Mesothelial cell of epicardium (in vitro differentiated cells): ENCODE measurements at places on chromosomes 6 and 20.
A peak's percentile ranks its signal among the peaks of the same experiment; 100 is the strongest.

DNA sequence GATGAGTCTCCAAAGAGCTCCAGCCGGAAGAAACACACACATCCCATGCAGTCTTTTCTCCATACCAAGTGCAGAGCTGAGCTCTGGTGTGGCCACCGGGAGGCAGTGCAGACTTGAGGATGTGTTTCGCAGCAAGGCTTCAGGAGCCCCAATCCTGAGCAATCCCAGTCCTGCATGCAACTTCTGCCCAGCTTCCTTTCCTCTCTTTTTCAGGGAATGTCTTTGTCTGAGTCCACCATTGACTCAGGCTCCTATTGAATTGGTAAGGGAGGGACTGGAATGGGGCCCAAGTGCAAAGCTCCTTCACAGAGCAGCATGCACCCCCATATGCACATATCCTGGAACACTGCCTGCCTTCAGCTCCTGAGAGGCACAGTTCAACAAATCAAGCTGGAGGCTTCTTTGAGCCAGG, 50.5 kb upstream of the ASIP start:
- no peaks in the 10 kb centered on the region for H3K36me3 ChIP-seq
- H3K27me3 ChIP-seq = no peaks in the 10 kb centered on the region
- no peak overlapping the region for H3K4me3 ChIP-seq
- H3K4me1 ChIP-seq = peaks cover 45% of the 10 kb centered on the region
- DNase-seq = peak; percentile 46
- no peak overlapping the region for H3K27ac ChIP-seq

DNA sequence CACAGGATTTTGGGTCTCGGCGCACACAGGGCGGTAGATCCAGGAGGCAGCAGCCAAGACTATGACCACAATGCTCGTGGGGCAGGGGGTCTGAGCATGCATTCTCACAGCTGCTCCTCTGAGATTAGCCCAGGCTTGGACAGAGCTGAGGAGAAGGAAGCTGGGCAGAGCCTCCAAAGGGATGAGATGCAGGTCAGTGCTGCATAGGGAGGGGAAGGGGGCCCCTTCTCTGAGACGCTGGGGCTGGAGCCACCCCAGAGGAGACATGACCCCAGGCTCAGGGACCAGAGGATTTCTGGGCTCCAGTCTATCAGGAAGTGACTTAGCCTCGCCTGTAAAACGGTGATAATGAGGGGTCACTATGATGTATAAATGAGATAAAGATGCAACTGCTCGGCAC, 93.9 kb downstream of the BFSP1 start:
- peaks cover 37% of the 10 kb centered on the region for H3K27me3 ChIP-seq
- no peak overlapping the region for H3K4me3 ChIP-seq
- no peaks in the 10 kb centered on the region for H3K36me3 ChIP-seq
- no peak overlapping the region for H3K27ac ChIP-seq
- no peak for DNase-seq
- peaks cover 7% of the 10 kb centered on the region for H3K4me1 ChIP-seq

GRCh38 chr20:33897313-33897912, 86.3 kb downstream of the CHMP4B start:
- no peak overlapping the region for H3K4me3 ChIP-seq
- no peaks in the 10 kb centered on the region for H3K27me3 ChIP-seq

DNA sequence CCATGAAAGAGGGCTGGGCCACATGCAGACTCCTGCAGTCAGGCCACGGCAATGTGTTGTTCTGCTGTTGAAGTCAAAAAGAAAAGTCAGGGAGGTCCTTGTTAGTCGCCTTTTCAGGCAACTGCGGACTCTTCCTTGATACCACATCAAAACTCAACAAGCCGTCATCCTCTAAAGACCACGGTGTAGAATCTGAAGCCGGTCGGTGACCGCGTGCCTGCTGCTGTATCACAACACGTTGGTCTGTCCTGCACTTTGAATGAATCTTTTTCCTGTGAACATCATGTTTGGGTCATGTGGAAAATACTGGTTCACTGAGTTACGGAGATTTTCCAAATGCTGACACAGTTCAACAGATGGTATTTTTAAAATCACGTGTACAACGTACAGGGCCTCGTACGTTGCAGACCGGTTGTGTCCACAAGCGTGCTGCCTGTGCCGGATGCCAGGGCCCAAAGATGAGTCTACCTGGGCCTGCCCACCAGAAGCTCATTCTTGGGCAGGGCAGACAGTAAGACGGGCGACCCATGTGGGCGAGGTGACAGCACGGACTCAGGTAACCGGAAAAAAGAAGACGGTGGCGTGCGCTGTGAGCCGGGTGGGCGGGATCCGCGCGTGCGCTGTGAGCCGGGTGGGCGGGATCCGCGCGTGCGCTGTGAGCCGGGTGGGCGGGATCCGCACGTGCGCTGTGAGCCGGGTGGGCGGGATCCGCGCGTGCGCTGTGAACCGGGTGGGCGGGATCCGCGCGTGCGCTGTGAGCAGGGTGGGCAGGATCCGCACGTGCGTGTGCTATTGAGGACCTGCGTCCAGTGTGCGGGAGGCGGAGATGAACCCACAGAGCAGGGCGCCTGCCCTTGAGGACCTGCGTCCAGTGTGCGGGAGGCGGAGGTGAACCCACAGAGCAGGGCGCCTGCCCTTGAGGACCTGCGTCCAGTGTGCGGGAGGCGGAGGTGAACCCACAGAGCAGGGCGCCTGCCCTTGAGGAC, 114.5 kb downstream of the FAM120B start:
- peaks cover 2% of the 10 kb centered on the region for H3K4me1 ChIP-seq
- no peak overlapping the region for H3K4me3 ChIP-seq
- H3K27me3 ChIP-seq = peaks cover 20% of the 10 kb centered on the region
- no peak overlapping the region for H3K27ac ChIP-seq
- H3K36me3 ChIP-seq = no peaks in the 10 kb centered on the region
